ENCODE measurements at places on chromosomes 13 and 19. TPM values are rescaled to one million over a fixed set of nuclear protein-coding genes. Genes with fewer than 3 reads are reported as not detected.

The TMEM221 gene
- 1.4 TPM for total RNA-seq

GRCh38 chr19:18197941-18198340, 4.9 kb downstream of the MPV17L2 start:
- no peak overlapping the region for H3K27ac ChIP-seq
- DNase-seq, result no peak
- peaks cover 7% of the 10 kb centered on the region for H3K4me1 ChIP-seq
- peaks cover 12% of the 10 kb centered on the region for H3K36me3 ChIP-seq
- H3K27me3 ChIP-seq, result no peaks in the 10 kb centered on the region

GRCh38 chr13:28055357-28055756, 45.0 kb downstream of the FLT3 start:
- no peaks in the 10 kb centered on the region for H3K36me3 ChIP-seq
- H3K27me3 ChIP-seq, result no peaks in the 10 kb centered on the region
- no peak overlapping the region for H3K27ac ChIP-seq
- H3K4me1 ChIP-seq, result 0 out of 2 replicates have a peak, but pooled peaks cover 7% of the 10 kb centered on the region
- no peak overlapping the region for H3K4me3 ChIP-seq

DNA sequence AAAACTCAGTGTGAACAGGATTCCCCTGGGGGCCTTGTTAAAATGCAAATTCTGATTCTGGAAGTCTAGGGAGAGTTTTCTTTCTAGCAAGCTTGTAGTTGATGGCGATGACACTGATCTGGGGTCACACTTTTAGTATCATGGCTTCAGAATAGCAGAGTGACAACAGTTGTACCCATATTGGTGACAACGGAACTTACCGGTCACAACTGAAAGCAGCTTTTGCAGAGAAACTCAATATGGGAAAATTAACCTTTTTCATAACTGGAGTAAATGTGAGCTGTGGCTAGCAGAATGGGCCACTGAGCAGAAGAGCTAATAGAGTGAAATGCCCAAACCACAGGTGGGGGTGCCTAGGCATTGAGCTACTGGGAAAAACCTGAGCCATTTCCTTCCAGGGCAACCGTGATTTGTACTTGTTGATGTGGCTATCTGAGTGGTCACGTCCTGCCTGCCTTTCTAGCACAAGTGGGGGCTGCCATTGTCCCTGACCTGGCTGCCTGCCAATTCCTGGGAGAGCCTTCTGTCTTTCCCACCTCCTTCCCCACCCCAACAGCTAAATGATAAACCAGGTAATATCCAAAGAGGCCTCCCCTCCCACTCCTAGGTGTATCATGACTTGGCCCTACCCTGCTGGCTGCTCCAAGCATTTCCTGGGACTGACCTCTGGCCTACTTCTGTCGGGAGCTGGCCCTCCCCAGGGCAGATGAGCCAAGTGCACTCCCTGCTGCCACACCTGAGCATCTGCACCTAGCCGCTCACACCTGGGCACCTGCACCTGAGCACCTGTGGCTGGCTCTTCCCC, 1.7 kb upstream of the SLC10A2 start:
- H3K4me1 ChIP-seq, result peaks cover 5% of the 10 kb centered on the region
- DNase-seq, result peak; percentile 57
- H3K27ac ChIP-seq, result no peak overlapping the region
- H3K36me3 ChIP-seq, result no peaks in the 10 kb centered on the region
- H3K27me3 ChIP-seq, result no peaks in the 10 kb centered on the region

DNA sequence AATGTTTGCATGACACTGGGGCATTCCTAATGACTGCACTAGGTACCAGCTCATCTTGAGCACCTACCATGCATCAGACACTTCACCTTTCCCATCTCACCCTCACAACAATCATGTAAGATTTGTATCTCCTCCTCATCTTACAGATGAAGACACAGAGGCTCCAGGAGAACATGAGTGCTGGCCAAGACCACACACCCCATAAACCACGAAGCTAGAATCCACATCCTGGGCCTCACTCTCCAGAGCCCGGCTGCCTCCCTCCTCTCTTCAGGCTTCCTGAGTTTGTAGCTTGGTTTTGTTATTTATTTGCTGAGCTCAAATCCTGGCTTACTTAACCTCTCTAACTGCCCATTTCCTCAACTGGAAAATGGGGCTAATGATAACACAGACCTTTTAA, 25.9 kb downstream of the FAM216B start:
- DNase-seq, result no peak
- H3K27ac ChIP-seq, result no peak overlapping the region
- no peaks in the 10 kb centered on the region for H3K36me3 ChIP-seq
- H3K4me1 ChIP-seq, result 0 out of 2 replicates have a peak, but pooled peaks cover 2% of the 10 kb centered on the region
- no peak overlapping the region for H3K4me3 ChIP-seq
- no peaks in the 10 kb centered on the region for H3K27me3 ChIP-seq

The RDH8 gene
- total RNA-seq, result not detected

The ELSPBP1 gene
- not detected for total RNA-seq

- DNase-seq, result no peak
- H3K36me3 ChIP-seq, result no peaks in the 10 kb centered on the region
- H3K4me1 ChIP-seq, result no peaks in the 10 kb centered on the region
- no peak overlapping the region for H3K4me3 ChIP-seq
- no peaks in the 10 kb centered on the region for H3K27me3 ChIP-seq
These were observed 1856.1 kb downstream of the OLFM4 start for GRCh38 chr13:54884682-54885081.

The PEAK3 gene
- not detected for total RNA-seq

DNA sequence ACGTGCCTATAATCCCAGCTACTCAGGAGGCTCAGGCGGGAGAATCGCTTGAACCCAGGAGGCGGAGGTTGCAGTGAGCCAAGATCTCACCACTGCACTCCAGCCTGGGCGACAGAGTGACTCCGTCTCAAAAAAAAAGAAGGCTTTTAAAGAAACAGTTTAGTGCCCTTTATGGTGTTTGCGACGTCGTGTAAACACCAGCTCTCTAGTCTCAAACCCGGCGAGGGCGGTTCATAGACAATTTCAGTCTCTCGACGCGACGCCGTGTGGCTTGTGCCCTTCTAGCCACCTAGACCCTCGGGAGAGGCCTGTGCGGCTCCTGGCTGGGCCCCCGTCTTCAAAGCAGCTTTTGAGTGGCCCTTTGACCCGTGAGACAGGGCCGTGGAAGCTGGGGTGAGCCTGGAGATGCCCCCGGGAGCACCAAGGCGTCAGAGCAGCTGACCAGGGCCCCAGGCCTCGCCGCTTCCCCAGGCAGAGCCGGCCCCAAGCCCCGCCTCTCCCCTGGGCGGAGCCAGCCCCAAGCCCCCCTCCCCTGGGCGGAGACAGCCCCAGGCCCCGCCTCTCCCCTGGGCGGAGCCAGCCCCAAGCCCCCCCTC, 5.0 kb upstream of the MADCAM1 start:
- H3K4me3 ChIP-seq, result no peak overlapping the region
- H3K27me3 ChIP-seq, result no peaks in the 10 kb centered on the region
- DNase-seq, result no peak
- H3K4me1 ChIP-seq, result no peaks in the 10 kb centered on the region
- no peaks in the 10 kb centered on the region for H3K36me3 ChIP-seq

The ZNF723 gene
- total RNA-seq, result not detected

DNA sequence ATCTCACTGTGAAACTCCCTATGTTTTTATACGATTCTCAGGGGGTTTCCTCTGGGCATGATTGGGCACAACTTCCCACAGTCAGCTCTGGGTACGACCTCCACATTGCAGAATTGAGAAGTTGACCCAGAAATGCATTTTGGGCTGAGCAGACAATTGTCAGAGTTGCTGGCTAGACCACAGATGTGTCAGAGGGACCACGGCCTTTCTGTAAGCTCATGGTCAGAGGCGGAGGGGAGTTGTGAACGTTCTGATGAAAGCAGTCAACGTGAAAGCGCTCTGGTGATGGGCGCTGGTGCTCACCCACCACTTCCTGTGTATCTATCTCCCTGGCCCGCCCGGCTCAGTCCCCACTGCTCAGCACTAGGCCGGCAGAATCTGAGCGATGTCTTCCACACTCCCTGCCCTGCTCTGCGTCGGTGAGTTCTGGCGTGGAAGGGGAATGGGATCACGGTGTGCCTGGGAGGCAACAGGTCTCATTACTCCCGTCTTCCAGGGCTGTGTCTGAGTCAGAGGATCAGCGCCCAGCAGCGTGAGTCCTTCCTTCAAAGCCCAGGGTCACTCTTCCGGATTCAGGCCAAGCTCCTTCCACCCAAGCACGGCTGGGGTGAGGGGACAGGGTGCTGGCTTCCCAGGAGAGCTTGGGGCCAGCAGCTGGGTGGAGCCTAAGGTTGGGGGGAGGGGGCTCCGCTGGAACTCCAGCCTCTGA, at the start of gene NCR1:
NCR1 (plus strand) TSS at position 346 of the 709 bp plus-strand sequence; CDS start at position 386, 40 bp downstream.
- H3K27me3 ChIP-seq, result no peaks in the 10 kb centered on the region
- H3K36me3 ChIP-seq, result no peaks in the 10 kb centered on the region
- DNase-seq, result no peak
- H3K4me1 ChIP-seq, result peaks cover 2% of the 10 kb centered on the region

The BRD4 gene
- 144 TPM for total RNA-seq

DNA sequence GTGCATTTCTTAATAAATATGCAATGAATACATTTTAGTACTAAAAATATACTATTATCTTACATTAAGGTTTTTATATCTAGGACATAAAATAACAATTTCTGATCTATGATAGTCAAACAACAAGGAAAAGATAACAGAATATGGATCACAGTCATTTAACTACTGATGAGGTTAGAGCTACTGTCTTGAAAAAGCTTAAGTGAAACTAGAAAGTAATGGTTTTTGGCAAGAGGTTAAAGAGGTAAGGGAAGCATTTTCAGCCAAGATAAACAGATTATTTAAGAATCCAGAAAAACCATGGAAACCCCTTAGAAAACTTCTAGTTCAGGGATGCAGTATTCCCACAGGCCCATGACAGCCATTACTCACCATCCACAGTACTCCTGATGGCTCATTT, 787.4 kb downstream of the DACH1 start:
- H3K4me3 ChIP-seq, result no peak overlapping the region
- H3K27me3 ChIP-seq, result no peaks in the 10 kb centered on the region
- H3K4me1 ChIP-seq, result no peaks in the 10 kb centered on the region
- H3K27ac ChIP-seq, result no peak overlapping the region
- no peaks in the 10 kb centered on the region for H3K36me3 ChIP-seq

DNA sequence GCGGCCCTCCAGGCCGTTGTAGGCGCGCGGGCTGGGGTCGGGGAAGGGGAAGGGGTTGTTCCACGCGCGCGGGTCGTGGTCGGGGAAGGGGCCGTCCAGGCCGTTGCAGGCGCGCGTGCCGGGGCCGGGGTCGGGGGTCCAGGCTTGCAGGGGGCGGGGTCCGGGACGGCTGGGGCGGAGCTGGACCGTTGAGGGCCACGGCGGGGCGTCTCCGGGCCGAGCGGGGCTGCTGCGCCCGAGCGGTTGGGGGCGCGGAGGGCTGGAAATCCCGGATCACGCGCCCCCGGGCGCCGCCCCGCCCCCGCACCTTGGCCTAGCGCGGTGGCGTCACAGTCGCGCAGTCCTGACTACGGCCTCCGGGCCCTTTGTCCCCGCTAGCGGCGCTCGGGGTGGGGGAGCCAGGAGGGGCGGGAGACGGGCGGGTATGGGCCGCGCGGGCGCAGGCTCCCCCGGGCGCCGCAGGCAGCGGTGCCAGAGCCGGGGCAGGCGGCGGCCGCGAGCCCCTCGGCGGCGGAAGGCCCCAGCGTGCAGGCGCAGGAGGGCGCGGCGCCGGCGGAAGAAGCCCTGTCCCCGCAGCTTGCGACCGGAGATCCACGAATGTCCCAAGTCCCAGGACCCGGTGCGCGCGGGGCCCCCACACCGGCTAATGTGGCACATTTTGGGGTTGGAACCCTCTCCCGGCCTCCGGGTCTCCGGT, 665 bp downstream of the GPX4 start:
- H3K27me3 ChIP-seq, result no peaks in the 10 kb centered on the region
- DNase-seq, result no peak
- H3K4me3 ChIP-seq, result peak overlapping the region; percentile 62

- H3K27me3 ChIP-seq, result peaks cover 4% of the 10 kb centered on the region
- no peak overlapping the region for H3K27ac ChIP-seq
- peak overlapping the region; percentile 54 for H3K4me3 ChIP-seq
- H3K4me1 ChIP-seq, result no peaks in the 10 kb centered on the region
- no peak for DNase-seq
These were observed 1.3 kb downstream of the RHPN2 start for GRCh38 chr19:33063356-33063752.

All from H1 (cell line).